Motor neuron (in vitro differentiated cells): ENCODE measurements at places on chromosomes 7 and 10.
A peak's percentile ranks its signal among the peaks of the same experiment; 100 is the strongest.

DNA sequence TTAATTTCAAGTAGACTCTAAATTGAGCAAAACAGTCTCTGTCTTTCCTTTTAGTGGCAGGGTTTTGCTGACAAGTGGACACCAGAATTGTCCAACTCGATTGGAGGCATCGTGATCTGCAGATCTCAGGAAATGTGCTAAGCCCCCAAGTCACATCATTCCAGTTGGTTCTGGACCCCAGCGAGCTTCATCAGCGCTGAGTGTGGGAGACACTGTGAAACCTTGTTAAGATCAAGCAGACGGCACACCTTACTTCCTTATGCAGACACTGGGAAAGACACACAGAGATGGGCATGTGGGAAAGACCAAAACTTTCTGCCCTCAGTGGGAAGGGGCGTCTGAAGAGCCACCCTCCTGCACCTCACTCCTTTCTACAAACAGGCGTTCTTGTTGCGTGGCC lies 440.8 kb downstream of the GLRX3 start:
- ATAC-seq, result no peak

DNA sequence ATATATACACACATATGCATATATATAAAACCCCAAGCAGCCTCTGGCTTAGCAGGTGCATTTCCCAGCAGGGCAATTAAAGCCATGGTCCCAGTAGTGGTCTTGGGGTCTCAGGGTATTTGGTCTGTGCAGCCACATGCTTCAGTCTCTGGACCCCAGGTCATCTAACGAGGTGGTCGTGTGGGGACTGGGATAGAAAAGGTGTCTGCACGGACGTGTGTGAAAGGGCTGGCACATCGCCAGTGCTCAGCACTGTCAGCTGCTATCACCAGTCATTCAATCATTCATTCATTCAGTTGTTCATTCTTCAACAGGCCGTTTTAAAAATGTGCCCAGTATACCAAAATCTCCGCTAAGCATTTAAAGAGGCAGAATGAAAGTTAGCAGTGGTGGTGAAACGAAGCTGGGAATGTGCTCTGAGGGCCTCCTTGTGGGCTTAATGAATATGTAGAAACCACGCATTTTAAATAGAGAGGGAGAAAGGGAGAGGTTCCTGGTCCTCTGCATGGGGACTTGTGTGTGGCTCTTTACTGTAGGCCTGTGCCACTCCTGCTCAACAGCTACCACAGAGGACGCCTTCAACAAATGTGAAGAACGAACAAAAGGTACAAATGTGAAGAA lies 170.4 kb downstream of the EGFR start:
- ATAC-seq, result no peak

DNA sequence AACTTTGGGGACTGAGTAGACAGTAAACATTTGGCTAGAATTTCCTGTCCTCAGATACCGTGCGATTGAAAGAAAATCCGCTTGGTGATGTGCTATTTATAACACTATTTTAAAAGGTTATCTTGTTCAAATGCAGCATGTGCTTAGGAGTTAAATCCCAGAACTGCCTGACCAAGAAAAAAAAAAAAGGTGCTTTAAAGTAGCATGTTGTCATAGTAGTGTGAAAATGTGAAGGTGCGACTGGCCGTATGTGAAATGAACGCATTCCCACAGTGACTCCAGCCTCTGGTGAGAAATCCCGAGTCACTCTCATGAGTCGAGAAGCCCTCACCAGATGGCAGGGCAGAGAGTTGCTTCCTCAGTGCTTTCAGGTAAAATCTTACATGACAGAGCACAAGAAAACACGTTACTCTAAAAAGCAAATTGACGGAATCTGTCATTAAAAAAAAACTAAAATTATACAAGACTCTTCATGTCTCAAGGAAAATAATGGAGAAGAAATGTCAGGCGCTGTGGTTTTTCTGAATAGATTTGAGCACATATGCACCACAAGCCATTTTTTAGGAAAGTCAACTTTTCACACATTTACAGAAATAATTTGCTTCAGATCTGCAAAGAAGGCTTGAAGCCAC lies 18.4 kb upstream of the KLF6 start:
- ATAC-seq, result no peak

GRCh38 chr7:98396768-98397167 lies 4.1 kb downstream of the BAIAP2L1 start:
- no peak for ATAC-seq

GRCh38 chr7:80918399-80918798 lies 452 bp downstream of the SEMA3C start:
- peak; percentile 11 for ATAC-seq

- peak; percentile 82 for ATAC-seq
These were observed at the start of gene ANLN for GRCh38 chr7:36389371-36390198. Gene ANLN, plus strand, starts transcription at chr7:36389862. Its CDS starts 165 bp downstream, at chr7:36390027.

DNA sequence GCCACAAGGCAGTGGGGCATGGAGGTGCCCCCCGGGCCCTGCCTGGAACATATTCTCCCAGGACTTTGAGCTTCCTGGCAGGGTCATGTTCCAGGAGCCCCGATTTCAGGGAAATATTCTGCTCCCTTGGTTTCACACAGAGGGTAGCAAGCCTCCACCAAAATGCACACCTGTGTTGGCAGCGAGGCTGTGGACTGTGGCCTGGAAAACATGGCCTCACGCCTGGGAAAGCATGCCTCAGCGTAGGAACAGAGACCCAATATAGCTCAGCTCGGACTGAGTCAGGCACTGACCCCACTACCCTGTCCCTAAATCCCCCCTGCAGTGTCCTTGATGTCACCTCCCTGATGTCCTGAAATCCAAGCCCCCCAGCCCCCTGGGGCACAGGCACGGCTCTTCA lies 92.0 kb downstream of the KCNMA1 start:
- no peak for ATAC-seq

DNA sequence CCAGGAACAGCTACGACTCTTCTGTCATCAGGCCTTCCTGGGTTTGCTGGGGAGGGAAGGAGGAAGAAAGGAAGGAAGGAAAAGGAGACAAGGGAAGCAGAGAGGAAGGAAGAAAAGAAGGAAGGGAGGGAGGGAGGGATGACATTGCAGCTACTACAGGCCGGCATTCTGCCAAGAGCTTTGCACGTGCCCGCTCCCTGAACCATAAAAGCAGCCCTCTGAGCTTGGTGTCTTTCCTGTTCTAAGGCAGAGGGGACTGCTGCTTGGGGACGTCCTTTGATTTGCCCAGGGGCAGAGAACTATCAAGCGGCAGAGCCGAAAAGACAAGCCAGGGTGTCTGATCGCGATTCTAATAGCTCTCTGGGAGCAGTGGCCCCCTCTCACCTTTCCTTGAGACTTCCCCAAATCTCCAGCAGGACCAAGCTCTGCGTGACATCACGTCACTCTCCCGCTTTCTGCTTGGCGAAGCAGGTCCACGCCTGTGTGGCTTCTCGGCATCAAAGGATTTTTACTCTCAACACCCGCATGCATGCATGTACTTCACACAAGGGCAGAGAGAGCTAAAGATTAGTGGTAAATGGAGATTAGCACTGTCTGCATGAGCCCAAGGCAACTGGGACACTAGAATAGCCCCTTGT lies 167.8 kb upstream of the AUTS2 start:
- ATAC-seq, result no peak

DNA sequence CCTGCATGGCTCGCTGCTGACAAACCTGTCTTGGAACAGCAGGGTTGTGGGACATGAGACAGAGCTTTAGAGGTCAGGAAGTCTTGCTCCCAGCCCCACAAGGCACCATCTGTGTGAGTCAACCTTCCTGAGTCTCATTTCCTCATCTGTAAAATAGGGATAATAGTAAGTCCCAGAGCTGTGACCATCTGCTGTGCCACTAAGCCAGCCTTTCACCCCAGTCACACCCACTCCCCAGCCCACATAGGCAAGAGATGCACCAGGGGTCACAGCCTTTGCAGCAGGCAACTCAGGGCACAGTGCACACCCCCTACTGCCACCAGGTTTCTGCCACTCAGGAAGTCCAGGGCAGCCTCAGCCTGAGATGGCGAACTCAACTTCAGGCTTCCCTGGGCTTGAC lies 29.4 kb upstream of the CDH23 start:
- no peak for ATAC-seq

GRCh38 chr7:155216475-155217272 lies 81.0 kb upstream of the INSIG1 start:
- ATAC-seq, result no peak

GRCh38 chr10:122182308-122182707 lies 88.8 kb upstream of the BTBD16 start:
- ATAC-seq, result peak; percentile 27

DNA sequence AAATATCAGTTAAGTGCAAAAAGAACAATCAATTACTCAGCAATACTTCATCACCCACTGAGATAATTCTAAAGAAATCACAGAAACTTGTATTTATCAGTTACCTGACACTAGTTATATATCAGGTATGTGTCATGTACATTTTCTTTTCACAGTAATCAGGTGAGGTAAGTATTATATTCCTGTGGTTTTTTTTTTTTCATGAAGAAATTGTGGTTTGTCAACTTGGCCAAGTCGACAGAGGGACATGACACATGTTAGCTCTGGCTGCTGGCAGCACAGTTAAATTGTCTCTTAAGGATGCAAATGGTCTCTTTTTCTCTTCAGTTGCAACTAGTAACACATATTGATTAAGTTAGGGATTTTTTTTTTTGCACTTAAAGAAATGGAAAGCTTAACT lies 13.7 kb upstream of the GPR141 start:
- ATAC-seq, result no peak

DNA sequence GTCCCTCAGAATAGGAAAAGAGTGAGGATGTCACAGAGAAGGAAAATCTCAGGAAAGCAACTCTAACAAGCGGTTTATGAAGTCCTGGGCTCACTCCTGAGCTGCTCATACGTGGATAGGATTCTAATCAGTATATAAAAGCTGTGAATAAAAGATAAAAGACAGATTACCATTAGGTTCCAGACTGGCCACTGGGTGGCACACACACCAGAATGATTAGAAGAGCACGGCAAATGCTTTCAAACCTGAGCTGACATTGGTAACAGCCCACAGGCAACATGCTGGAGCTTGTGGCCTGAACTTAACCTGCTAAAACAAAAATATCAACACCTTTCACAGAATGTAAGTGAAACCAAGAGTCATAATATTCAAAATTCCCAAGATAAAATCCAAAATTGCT lies 370.8 kb downstream of the GRID1 start:
- ATAC-seq, result peak; percentile 81

GRCh38 chr10:6203331-6204062 lies 765 bp downstream of the PFKFB3 start:
- peak; percentile 45 for ATAC-seq

DNA sequence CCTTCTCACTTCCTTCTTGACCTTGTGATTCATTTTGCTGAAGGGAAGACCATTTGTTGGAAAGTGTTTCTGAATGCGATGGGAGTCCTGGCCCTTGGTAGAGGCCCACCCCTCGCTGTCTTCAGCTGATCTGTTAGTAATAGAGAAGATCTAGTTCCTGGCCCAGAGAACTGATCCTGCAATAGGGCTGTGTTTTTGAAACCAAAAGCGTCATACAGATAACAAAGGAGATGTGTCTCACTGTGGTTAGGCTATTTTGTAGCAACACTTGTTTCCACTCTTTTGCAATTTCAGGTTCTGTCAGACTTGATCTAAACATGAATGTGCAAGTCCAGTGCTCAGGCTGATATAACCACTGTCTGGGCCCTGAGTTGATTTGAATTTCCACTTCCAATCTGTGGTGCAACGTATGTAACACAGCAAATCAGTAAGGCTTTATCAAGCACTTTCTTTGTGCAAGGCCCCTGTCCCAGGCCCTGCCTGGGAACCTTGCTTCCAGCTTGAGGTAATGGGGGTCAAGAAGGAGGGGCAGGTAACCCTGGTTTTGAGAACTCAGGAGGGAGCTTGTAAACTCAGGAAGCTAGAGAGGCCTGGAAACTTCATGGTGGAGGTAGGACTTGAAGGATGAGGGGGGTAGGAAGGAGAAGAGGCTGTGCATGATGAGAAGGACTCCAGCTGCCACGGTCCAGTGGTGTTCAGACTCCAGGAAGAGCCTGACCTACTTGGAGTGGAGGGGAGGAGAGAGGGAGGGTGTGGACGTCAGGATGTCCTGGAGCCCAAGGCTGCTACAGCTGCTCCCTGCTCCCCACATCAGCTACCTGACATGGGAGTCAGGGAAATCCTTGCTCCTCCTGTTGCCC lies 42.2 kb upstream of the SRGN start:
- no peak for ATAC-seq

- ATAC-seq, result no peak
These were observed 46.4 kb upstream of the NXPH1 start for GRCh38 chr7:8386926-8387550.

DNA sequence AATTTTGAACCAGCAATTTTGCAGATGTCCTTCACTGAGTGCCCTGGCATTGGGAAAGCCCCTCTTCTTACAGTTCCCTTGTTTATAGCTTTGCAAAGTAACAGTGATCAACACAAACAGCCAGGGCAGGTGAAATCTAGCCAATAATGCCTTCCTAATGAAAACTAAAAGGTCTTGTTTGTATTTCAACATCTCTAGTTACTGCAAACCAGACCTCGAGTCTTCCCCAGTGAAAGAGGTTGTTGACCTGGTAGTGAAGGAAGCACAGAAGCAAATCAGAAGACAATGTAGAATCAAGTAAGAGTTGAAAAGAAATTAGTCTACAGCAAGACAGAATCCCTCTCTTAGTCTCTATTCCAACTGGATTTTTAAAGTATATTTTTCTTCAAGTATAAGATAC lies 231.2 kb downstream of the SNX13 start:
- ATAC-seq, result no peak

DNA sequence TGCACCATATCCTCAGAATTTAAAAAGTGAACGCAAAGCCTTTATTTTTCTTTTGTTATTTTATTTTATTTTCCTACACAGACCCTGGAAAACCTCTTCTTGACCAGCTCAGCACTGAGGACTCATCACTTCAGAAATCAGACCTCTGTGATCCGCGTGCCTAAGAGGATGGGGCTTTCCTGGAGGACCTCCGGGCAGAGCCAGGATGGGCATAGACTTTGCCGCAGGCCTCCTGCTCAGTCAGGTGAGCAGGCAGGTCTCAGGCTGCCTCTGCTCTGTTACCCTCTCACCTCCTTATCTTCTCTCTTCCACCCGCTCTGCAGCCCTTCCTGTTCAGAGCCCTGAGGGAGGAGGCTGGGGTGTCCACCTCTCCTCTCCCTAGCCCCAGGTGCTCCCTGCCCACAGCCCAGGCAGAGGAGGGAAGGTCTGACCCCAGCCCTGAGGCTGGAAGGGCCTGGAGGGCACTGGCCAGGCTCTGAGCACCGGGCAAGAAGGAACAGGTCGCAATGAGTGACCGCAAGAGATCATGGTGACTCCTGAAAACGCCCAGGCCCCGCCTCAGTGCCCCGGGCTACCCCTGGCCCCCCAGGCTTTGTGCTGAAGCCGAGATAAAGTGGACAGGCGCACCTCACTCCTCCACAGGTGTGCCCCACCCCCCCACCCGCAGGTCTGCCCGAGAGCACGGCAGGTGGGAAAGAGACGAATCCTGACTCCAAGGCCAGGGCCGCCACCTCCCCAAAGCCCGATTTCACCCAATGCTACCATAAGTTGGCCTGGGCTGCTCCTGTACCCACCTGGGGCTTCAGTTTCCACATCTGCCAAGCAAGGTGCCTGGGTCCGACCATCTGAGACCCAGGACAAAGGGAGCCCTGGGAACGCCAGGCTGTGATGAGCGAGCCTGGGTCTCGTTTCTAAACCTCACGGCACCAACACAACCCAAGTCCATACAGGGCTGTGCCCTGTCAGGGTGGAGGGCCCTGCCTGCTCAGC lies 2.8 kb downstream of the CALML5 start:
- no peak for ATAC-seq

GRCh38 chr7:116530107-116530820 lies 5.4 kb downstream of the CAV1 start:
- ATAC-seq, result no peak

- peak; percentile 45 for ATAC-seq
These were observed 21.6 kb downstream of the NT5C3A start for GRCh38 chr7:33040803-33041516.

- peak; percentile 1 for ATAC-seq
These were observed 3.4 kb downstream of the STAMBPL1 start for GRCh38 chr10:88883448-88883809.

GRCh38 chr7:41882256-41882655 lies 179.4 kb upstream of the INHBA start:
- ATAC-seq, result no peak
